ENCODE measurements at places on chromosomes 7 and 10. TPM values are rescaled to one million over a fixed set of nuclear protein-coding genes. Genes with fewer than 3 reads are reported as not detected.

DNA sequence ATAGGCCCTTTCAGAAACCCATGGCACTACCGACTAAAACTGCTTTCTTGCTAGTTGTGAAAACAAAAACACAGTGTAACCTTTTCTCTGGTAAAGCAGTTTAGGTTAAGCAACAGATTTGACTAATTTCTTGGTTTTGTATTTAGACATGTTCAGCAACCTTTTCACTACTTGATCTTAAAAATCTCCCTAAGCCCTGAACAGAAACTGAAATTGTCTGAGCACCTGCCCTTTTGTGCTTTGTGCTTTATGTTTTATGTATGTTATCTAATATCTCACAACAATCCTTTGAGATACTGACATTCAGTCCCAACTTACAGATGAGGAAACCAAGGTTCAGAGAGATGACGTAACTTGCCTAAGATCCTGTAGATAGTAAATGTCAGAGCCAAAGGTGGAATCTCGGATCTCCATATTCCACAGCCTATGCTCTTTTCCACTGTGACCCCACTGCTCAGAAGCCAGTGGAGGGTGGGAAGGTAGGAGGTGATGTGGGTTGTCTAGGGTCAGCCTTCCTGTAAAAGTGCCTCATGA, 146.6 kb downstream of the LCOR start:
- no peak for DNase-seq

GRCh38 chr10:99422529-99423096, 7.8 kb downstream of the GOT1 start:
- DNase-seq: no peak

DNA sequence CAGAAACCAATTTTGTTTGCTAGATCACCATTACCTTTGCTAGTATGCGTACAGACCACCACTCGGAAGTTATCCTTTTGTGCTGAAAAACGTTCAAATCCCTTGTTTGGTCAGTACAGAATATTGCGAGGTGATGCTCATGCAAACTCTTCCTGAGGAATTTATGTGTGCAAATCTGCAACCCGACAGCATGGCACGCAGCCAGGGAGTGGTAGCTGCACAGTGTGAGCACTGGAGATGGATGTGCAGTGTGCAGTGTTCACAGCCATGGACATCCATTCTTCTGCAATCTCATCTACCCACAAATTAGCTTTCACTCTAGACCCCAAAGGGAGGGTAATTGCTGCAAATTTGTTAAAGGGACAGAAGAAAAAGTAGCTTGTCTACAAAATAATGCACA, 72.2 kb downstream of the CACUL1 start:
- no peak for DNase-seq

DNA sequence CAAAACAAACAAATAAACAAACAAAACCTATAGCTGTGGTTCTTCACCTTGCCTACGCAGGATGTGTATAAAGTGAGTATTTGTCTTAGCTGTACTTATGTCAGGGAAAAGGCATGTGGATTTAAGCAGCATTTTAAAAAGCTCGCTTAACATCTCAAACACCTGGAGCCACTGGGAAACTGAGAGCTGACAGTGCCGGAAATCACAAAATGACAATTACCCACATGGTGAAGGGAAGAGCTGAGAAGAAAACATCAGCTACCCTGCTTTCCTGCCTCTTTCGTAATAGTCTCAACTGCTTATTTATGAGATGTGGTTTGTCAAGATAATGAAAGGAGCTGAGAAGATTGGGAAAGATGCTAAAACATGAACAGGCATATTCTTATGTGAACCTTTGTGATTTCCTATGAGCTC, 31.1 kb upstream of the MSMB start:
- DNase-seq: no peak

The NAT16 gene
- total RNA-seq: 1.2 TPM

DNA sequence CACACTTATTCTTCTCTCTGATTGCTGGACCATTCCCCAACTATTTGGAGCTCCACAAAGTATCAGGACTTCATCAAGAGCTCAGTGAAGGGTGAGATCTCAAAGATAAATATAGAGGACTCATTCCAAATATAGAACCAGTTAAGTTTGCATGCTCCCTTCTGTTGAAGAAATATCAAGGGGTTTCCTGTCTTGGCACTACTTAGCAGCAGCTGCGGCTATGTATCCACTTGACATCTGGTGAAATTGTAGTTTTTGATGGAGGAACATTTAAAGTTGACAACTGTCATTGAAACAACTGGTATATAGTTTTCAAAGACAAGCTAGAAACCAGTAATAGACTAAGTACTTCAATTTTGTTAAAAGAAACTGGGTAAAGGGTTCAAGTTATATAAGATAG, 1.0 kb upstream of the SPAG6 start:
- DNase-seq: peak; percentile 7

The CRHR2 gene
- total RNA-seq: 0.72 TPM

DNA sequence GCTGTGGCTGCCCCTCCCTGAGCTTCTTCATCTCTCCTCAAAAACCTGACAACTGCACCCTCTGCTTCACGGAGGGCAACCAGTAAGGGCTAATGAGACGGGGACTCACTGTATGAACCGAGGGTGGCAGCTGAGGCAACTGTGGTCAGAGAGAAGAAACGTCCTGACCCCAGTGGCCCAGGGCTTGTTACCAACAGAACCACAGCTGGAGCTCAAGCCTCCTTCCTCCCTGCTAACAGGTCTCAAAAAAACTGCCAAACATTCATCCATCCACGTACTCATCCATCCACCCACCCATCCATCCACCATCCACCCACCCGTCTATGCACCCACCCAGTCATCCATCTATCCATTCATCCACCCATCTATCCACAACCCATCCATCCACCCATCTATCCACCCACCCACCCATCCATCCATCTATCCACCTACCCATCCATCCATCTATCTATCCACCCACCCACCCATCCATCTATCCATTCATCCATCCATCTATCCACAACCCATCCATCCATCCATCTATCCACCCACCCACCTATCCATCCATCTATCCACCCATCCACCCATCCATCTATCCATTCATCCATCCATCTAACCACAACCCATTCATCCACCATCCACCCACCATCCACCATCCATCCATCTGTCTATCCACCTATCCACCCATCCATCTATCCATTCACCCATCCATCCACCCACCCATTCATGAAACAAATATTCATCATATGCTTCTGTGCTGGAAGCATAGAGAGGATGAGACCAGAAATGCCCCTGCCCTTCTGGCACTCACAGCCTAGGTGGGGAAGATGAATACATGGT, 111.7 kb downstream of the PDGFA start:
- no peak for DNase-seq

All from umbilical cord (tissue), 2 donors.